Mammary epithelial cell (primary cell): ENCODE measurements at places on chromosomes 6 and 20.

DNA sequence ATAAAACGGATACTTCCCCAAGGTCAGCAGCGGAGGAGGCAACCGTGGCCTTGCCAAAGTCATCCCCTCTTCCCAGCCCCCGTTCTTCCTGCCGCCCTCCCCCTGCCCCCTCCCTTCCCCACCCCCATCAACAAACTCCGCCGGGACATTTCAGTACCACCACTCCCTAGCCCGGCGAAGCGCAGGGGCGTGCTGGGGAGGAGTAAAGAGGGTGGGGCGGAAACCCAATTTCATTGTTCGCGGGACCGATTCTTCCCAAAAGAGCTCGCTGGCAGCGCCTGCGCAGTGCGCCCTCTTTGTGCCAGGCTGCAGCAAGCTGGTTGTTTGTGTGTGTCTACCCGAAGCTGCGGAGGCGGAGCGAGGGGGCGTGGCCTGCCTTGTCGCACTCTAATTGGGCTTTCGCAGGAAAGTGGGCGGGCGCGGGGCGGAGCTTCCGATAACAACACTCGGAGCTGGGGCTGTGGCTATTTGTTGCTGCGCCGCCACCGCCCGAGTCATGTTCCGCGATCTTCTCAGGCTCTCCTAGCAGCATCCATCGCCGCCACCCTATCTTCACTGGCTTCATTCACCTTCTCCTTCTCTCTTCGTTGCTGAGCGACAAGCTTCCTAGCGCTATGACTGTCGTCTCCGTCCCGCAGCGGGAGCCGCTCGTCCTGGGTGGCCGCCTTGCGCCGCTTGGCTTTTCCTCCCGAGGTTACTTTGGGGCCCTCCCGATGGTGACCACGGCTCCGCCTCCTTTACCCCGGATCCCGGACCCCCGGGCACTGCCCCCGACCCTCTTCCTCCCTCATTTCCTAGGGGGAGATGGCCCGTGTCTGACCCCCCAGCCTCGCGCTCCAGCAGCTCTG lies at the start of gene PNRC1:
Gene PNRC1 (plus strand): TSS at position 471 of the 848 bp plus-strand sequence. CDS start 144 bp downstream, at position 615.
- peak; percentile 98 for DNase-seq

- DNase-seq = no peak
Measured at GRCh38 chr6:74755778-74756177, 450.1 kb downstream of the COL12A1 start.

- no peak for DNase-seq
Measured at GRCh38 chr6:98047871-98048270, 764.9 kb upstream of the MMS22L start.

DNA sequence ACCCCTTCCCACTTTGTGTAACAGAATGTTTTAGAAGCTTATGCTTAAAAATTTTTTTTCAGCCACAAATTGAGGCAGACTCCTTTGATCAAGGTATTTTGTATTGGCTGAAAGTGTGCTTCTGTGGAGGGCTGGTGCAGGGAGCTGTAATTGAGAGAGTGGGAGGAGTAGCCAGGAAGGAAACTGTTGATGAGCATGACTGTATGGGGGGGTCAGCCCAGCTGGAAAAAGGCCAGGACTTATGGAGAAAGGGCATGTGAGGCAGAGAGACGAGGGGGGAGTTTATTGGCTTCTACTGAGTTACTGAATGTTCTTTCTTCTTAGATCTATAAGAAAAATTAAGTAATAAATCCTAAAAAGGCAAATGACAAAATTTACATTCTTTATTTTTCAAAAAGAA lies 13.4 kb downstream of the RFPL4B start:
- no peak for DNase-seq

DNA sequence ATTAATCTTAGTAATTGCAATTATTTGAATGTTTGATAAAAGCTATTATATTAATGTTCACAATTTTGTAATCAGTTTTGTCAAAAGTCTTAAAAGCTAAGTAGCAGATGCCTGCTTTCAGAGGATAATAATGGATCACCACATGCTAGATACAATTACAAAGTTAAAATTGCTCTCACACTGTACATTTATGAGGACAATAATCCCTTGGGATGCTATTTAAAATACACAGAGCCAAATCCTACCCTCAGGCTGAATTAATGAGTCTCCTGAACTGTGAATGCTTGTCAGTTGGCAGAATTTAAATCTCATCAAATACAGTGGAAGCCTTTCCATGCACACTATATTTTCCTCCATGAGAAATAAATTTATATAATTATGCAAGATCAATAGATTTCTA lies 153.3 kb upstream of the SYNCRIP start:
- no peak for DNase-seq

DNA sequence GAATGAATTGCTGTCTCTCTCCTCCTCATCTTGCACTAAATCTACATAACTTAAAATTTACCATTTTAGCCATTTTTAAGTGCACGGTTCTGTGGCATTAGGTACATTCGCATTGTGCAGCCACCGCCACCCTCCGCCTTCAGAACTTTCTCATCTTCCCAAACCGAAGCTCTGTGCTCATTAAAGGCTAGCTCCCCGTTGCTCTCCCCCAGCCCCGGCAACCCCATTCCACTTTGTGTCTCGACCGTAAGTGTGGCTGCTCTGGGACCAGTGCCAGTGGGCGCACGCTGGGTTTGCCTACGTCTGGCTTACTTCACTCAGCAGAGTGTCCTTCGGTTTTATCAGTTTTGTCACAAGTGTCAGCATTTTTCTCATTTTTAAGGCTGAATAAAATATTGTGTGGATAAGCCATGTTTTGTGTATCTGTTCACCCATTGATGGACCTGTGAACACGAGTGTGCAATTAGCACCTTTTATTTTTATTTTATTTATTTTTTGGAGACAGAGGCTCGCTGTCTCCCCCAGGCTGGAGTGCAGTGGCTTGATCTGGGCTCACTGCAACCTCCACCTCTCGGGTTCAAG lies 16.8 kb downstream of the SLC17A9 start:
- DNase-seq = no peak

- DNase-seq = no peak
Measured at GRCh38 chr6:124055963-124056362, 252.3 kb downstream of the NKAIN2 start.

DNA sequence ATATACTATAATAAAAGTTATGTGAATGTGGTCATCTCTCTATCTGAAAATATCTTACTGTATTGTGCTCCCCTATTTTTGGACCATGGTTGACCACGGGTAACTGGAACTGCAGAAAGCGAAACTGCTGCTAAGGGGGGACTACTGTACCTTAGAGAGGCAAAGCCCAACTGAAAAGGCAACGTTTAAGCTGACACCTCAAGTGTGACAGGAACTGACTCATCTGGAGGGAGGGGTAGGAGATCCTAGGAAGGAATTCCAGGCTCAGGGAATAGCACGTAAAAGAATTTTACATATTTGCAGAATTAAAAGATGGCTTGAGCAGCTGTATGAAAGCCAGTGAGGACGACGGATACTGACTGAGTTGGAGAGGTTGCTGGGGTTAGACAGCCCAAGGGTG lies 34.8 kb downstream of the ELOVL2 start:
- DNase-seq = peak; percentile 8

- no peak for DNase-seq
Measured at GRCh38 chr6:27542485-27542884, 69.6 kb upstream of the ZNF184 start.

DNA sequence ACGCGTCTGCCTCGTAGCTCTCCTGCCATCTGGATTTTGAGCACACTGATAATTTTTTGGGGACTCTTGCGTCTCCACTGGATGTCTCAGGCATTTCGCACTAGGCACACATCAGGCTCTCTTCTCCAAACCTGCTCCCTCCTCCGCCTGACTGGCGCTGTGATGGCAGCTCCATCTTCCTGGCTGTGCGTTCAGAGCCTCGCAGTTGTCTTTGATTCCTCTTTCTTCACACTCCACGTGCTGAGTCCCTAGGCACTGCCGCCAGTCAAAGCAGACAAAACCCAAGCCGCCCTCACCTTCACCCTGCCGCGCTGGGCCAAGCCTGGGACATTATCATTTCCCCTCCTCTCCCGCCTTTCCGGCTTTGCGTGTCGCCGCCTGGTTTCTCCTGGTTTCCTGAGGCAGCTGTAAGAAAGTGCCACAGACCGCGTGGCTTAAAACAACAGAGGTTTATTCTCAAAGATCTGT lies 778 bp downstream of the PSMG4 start:
- peak; percentile 54 for DNase-seq

- no peak for DNase-seq
Measured at GRCh38 chr6:38836585-38836984, 121.5 kb downstream of the DNAH8 start.

DNA sequence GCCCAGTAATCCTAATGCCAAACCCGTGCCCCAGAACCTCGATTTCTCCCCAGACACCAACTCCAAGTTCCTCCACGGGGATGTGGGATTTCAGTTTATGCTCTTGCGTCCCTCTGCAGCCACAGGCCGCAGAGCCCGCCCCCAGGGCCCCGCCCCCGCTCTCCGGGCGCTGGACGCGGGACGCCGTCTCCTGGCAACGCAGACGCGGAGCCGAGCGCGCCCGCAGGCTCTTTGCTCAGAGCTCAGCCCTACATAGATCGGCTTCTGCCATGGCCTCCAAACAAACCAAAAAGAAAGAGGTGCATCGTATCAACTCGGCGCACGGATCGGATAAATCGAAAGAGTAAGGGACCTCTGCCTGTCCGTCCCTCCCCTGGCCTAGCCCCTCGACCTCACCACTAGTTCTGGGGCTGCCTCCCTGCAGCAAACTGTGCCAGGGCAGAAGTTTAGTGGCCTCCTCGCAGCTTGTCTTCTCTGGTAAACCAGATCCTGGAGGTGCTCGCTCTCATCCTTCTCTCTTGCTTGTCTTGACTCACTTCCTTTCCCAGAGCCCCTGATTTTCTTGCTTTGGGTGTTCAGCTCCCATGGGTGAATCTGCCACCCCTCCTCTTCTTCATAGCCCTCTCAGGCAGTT lies at the start of gene ADGB:
Gene ADGB (plus strand): TSS at position 201 of the 634 bp plus-strand sequence. CDS start 69 bp downstream, at position 270.
- peak; percentile 58 for DNase-seq

- DNase-seq = no peak
Measured at GRCh38 chr6:76347539-76347938, 275.1 kb upstream of the IMPG1 start.

GRCh38 chr20:24109537-24109936 lies 121.0 kb upstream of the GGTLC1 start:
- no peak for DNase-seq

- DNase-seq = peak; percentile 53
Measured at GRCh38 chr20:36754656-36755222, 8.8 kb upstream of the NDRG3 start.

DNA sequence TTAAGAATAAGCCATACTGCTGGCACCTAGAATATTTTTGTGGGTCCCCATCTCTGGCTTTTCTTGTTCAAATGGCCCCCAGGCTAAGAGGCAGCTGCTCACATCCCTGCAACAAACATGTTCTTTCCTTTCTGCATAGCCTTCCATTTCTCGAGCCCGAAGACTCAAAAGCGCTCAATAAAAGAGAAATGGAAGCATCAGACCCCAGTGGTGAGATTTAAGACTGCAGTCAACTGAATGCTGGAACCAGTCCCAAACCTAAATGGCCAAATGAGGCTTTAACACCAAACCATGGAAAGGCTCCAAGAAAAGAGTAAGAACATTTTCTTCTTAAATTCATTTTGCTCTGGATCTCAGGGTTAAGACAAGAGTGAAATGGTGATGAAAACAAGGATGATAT lies 122.1 kb upstream of the TRAF3IP2 start:
- no peak for DNase-seq

DNA sequence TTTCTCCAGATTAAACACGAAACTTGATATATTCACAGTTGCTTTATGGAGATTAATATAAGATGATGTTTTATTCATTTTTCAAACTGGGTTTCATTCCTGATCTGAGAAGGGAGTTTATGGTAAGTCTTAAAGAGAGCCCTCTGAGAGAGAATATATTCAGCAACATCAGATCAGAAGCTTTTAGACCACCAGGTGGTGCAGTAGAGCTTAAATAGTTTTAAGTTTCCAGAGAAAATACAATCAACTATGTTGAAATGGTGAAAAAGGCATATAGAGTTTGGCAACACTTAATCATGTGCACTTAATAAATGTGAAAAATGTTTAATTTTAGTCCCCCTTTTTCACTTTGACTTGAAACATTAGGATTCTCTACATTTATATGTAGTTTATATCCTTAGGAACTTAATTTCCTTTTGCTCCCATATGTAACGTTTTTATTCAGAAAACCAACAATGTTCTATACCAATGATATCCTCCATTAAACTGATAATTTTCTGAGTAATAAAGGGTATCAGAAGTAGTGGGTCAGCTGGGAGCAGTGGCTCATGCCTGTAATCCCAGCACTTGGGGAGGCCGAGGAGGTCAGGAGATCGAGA lies 86.4 kb upstream of the CLDN20 start:
- DNase-seq = peak; percentile 47

DNA sequence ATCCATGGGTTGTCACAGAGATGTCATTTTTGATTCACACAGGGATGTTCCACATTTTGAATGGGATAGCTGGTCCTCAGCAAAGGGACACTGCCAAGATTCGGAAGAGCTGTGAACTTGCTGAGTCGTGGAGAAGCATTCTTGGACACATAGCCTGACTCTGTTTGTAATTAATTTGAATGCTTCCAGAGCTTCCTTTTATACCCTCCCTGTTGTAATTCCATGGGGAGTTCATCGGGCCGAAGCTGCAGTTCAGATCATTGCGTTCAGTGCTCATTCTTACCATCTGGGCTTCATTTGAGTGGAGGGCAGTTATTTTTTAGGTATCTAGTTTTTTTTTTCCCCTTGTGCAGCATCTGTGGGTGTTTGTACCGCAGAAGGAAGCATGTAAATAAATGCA lies 126.5 kb downstream of the SLC24A3 start:
- DNase-seq = no peak

DNA sequence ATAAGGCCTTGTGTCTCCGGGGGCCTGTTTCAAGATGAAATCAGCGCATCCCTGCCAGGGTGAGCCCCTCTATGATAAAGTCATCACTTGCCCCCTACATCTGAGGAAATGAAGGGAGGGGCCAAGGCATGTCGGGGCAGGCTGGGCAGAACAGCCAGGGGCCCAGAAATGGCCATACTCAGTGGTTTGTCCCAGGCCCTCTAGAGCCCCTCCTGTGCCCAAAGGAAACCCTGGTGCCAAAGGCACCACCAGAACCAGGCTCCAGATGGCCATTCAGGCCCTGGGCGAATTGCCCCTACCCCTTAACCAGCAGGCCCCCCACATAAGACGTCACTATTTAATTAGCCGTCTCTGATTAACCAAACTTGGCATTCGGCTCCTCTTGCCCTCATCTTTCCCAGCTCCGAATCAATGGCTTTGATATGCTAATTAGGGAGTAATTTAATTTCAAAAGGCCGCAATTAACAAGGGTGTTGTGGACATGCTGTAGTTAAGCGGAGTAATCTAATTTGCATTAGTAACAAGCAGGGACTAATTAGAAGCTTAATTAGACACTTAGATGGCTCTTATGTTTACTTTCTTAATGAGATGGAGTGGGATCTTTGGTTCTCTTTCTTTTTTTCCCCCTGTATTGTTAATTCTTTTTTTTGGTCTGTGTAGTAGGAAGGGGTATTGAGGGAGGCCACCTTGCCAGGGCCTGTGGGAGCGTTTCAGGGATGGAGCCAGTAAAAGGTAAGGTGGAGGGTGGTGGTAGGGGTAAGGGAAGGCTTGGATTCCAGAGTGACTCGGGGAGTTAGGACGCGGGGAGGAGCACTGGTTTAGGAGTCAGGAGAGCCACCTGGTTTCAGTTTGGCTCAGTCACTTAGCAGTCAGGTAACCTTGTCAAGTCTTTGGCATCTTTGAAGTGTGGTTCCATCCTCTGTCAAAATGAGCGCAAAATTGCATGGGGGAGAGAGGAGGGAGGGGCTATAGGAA lies 9.4 kb downstream of the FOXP4 start:
- no peak for DNase-seq
